ENCODE measurements at places on chromosomes 4 and X.

GRCh38 chrX:29858714-29859113 lies 356.6 kb upstream of the MAGEB2 start:
- no peak for DNase-seq

GRCh38 chr4:159508917-159509500 lies 406.1 kb downstream of the RAPGEF2 start:
- DNase-seq = no peak

GRCh38 chr4:48141048-48141447 lies 7.0 kb upstream of the TXK start:
- DNase-seq = peak; percentile 33

GRCh38 chrX:110120025-110120424 lies 117.1 kb downstream of the TMEM164 start:
- DNase-seq = no peak

DNA sequence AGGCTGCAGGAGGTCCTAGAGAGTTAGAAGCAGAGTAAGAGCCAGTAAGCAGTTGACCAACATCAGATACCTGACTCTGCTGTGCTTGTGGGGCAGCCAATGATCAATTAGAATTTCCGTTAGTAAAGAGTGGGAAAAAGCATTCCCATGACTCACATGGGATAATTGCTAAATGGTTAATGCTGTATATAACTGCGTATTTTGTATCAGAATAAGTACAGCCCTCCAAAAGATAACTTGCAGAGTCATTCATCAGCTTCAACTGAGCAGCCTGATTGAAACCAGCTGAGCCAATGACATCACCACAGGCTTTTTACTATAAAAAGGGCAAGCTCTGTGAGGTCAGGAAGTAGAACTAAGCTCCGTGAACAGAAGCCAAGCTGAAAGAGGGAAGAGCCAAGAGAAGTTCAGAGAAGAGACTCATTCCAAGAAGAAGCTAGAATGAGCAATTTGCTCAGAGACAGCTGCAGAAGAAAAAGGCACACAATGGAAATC lies 67.9 kb downstream of the PPP3CA start:
- no peak for DNase-seq

- DNase-seq = no peak
These were observed 165.6 kb downstream of the PTTG2 start for GRCh38 chr4:38125816-38126215.

DNA sequence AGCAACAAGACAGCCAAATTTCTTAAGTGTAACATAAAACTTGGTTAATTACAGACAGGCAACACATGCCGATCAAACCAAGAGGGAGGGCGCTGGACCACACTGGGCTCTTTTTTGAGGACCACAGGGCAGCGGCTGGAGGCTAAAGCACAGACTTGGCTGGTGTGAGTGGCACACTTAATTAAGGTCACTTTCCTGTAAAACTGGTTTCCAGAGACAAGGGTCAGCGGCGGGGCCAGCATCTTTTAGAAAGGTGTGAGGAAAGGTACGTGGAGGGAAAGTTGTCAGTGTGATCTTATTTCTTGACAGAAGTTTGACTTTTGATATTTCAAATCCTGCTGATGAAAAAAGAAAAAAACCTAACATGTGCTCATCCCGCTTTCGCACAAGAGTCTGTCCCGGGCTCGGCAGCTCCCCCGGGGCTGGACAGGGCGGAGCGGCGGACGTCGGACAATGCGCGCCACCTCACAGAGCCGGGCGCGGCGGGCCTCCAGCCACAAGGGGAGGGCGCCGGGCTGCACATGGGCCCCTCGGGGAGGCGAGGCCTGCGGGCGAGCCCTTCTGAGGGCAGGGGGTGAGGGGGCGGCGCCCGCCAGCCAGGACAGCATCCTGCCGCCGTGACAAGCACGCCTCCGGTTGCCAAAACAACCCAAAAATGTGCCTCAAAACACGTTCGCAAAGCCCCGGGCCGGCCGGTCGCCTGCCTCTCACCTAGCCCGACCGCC lies 660 bp upstream of the HSPA4L start:
- DNase-seq = peak; percentile 9

DNA sequence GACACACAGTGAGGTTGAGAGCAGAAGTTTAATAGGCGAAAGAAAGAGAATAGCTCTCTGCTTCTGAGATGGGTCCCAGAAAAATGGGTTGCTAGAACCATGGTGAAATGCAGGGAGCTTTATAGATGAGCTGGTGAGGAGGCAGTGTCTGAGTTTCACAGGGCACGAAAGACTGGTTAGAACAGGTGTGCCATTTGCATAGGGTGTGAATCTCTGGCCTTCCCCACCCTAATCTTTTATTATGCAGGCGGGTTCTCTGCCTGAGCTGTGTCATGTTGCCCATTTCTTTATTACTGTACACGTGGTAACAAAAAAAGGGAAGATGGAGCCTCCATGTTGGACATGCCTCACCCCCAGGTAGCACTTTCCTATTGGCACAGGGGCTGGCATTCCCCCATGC lies 39.1 kb downstream of the FUNDC1 start:
- DNase-seq = no peak

DNA sequence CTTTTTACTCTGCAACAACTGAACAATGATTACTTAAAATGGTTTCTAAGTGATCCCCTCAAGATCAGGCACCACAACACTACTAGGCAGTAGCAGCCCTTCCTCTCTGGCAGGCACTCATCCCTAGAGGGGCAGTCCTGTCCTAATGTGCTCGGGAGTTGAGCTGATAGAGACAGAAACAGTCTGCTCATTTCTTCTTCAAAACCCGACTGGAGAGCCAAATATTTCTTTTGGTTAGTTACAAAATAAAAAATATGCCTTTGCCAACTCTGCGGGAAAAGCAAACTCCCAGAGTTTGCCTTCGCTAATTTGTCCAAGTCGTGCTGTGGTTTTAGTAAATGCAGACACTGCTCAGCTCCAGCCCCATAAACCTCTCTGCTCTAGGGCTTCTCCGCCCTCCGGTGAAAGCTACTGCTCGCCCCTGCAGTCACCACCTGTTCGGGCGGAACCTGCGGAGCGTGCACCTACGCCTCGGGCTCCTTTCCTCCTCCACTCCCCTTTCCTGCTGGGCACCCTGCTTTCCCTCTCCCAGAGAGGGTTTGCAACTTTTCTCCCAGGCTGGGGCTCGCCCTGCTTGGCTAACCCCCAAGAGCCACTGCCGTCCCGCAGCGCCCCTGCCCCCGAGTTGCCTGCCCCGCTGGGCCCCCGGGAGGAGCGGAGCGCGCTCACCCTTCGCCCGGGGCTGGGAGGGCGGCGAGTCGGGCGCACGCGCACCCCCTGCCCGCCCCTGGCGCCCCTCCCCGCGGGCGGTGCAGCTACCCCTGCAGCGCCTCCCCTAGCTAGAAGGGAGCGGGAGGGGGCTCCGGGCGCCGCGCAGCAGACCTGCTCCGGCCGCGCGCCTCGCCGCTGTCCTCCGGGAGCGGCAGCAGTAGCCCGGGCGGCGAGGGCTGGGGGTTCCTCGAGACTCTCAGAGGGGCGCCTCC lies at the start of gene NPNT:
Gene NPNT (plus strand): TSS at position 812 of the 923 bp plus-strand sequence. CDS start 182 bp downstream, outside the sequence.
- peak; percentile 77 for DNase-seq

GRCh38 chrX:11241720-11242119 lies 51.5 kb upstream of the AMELX start:
- no peak for DNase-seq

GRCh38 chr4:186606591-186606992 lies 51.2 kb upstream of the MTNR1A start:
- DNase-seq = peak; percentile 66

DNA sequence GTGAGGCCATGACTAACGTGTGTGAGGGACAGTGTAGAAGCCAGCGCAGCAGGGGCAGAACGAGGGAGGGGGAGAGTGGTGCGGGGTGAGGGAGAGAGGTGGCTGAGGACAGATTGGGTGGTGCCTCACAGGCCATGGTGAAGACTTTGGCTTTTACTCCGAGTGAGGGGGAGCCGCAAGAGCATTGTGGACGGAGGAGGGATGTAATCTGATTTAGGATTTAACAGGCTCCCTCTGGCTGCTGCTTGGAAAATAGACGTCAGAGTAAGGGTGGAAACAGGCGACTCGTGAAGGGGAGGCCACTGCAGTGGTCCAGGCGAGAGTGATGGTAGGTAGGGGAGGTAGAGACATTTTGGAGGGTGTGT lies 13.0 kb downstream of the PPP1R3F start:
- peak; percentile 66 for DNase-seq

DNA sequence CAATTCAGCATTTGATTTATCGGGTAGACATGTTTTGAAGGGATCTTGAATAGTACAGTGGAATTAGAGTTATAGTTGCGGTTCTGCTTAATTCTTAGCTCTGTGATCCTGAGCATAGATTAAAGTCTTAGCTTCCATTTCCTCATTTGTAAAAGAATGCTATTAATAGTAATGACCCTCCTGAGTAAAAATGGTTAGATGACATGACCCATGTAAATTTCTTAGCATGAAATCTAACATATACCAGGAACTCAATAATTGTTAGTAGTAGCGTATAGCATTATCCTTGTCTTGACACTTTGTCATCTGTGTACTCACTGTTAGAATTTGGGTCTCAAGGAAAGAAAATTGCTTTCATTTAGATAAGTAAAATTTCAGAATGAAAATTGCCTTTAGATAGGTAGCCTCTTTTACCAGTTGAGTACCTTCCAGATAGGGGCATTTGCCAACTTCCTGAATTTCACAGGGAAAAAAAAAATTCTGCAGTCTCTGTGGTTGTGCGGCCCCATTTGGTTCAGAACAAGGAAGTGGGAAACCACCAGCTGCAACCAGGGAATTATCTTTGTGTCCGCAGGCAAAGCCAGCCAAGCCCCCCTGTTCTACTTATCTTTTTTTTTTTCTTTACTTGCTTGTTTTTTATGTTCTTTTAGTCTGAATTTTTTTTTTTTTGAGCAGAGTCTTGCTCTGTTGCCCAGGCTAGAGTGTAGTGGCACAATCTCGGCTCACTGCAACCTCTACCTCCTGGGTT lies 86.9 kb downstream of the TMEM164 start:
- no peak for DNase-seq

GRCh38 chr4:114466299-114466698 lies 132.3 kb upstream of the UGT8 start:
- DNase-seq = no peak

- no peak for DNase-seq
These were observed 246.0 kb downstream of the FBXW7 start for GRCh38 chr4:152289941-152290340.

GRCh38 chr4:38791010-38791409 lies 8.2 kb upstream of the TLR10 start:
- DNase-seq = no peak

GRCh38 chr4:3338321-3338838 lies 45.6 kb downstream of the RGS12 start:
- no peak for DNase-seq

- no peak for DNase-seq
These were observed 5.7 kb upstream of the SORCS2 start for GRCh38 chr4:7186516-7187167.

DNA sequence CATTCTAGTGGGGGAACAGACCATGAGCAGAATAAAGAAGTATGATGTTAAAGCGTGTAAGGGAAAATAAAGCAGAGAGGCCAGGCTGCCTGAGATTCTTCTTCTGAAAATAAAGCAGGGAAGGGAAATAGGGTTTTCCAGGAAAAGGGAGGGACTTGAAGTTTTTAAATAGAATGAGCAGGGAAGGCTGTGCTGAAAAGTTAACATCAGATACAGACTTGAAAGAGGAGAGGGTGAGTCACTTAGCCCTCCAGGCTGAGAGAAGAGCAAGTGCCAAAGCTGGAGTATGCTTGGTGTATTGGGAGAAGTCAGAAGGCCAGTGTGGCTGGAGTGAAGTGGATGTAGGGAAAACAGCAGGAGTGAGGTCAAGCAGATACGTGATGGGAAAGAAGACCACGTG lies 10.0 kb upstream of the PLK4 start:
- no peak for DNase-seq

DNA sequence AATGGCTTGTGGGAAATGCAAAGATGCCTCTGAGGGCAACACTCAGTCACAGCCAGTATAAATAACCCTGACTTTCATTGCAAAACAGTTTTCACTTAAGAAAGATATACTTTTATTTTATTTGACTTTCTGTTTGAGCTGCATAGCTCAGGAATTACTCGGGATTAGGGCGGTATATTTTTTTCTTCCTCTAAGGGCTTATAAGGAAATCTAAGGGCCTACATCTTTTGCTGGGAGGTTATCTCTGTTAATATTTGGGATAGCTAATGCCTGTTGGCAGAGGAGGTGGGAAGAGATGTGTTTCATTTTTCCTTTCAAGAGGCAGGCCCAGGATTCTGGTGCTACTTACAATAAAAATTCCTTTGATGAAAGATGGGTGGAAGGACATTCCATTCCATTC lies 28.8 kb upstream of the EGFL6 start:
- DNase-seq = no peak

GRCh38 chr4:154277172-154277571 lies 214.4 kb downstream of the DCHS2 start:
- DNase-seq = no peak

- no peak for DNase-seq
These were observed 12.4 kb upstream of the TDO2 start for GRCh38 chr4:155891058-155891457.

- no peak for DNase-seq
These were observed 321.3 kb downstream of the PTTG2 start for GRCh38 chr4:38281371-38282071.

DNA sequence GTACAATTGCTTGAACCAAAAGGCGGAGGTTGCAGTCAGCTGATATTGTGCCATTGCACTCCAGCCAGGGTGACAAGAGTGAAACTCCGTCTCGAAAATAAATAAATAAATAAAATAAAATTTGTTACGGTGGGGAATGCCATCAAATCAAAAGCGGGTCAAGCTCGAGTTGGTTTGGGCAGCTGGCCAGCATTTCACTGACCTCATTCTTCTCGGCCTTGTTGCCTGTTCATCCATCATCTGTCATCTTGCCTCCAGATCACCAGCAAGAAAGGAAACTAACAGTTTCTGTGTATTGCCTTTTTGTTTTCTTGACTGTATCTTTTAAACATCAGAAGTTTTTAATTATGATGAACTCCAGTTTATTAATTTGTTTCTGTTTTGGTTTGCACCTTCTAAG lies 31.5 kb upstream of the KLHL2 start:
- no peak for DNase-seq

DNA sequence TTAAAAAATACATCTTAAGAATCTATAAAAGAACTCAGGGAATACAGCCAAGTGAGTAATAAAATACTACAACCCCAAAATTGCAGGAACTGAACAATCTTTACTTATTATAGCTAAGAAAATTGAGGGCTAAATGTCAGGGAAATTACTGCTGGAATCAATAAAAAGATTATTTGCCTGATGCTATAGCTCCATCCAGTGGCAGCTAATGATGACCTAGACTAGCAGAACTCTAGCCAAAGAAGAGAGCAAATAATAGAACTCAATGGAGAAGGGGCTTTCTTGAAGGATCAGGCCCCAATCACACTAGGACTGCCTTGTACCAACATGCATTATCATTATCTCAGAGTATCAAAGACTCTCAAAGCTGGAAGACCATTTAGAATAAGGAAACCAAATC lies 85.0 kb upstream of the FAM241A start:
- peak; percentile 45 for DNase-seq

DNA sequence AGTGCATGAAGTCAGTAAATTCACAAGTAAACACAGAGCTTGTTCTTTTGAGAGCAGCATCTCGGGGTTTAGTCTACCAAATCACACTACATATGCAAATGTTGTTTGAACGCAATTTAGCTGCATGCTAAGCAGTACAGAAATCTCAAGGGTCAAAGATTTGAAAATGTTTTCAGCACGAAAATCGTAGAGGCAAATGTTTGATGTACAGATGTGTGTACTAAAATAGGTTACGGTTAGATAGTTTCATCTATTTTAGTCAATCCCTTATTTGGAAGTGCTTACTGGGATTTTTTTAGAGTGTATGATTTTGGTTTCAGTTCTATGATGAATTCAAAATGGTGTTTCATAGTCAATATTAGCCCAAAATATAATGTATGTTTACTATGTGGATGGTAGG lies 1928.2 kb upstream of the TENM3 start:
- DNase-seq = no peak
